ENCODE measurements at places on chromosomes 2 and 18.

DNA sequence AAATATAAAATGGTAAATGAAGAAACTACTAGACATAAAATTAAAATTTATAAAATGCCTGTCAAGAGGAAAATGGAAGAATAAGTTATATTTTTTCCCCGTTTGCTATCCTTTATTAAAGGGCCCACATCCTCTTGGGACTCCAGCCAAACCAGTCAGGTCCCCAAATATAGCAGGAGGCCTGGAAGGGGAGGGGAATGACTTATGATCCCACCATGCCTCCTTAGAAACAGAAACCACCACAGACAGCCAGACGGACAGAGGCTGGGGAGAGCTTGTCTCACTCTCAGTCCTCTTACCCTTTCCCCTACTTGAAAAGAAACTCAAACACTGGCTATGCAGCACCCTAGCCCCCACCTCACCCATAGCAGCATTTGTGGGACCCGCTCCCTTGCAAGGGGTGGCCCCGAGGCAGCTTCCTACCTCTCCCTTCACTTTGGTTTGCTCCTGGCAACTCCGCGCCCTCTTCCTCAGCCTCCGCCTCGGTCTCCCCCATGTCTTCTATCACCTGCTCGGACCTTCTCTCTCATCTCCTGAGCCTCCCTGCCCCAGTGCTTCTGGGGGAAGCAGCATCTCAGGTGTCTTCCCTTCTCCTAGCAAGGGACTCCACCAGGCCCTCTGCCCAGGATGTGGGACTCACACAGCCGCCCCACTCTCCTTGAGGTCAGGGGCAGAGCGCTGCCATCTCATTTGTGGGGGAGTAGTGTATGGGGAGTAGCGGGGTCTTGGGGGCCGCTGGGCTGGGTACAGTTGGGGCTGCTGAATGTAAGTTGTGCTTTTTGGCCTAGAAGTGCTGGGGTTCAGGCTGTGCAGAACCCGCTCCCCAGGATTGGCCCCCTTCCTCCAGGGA lies 37.4 kb upstream of the ANKRD62 start:
- no peak for DNase-seq

GRCh38 chr2:239601201-239601851 lies 200.5 kb upstream of the HDAC4 start:
- DNase-seq, result no peak

GRCh38 chr2:212136216-212136795 lies 402.3 kb downstream of the ERBB4 start:
- DNase-seq, result no peak

DNA sequence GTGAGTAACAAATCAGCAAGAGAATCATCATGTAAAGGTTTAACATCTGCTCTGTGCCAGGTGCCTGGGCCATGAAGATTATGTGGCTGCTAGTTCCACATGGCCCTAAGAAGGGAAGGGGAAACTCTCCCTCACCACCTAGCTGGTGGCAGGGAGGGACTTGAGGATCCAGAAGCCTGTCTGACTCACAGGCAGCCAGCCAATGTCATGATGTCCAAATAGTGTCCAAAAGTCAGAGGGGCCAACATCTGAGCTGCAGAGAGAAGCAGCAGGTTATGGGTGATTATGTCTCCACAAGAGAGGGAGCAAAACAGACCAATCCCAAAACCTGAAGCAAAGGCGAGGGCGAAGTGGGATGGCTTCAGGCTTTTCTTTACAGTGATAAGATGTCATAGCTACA lies 61.9 kb upstream of the SPP2 start:
- DNase-seq, result no peak

DNA sequence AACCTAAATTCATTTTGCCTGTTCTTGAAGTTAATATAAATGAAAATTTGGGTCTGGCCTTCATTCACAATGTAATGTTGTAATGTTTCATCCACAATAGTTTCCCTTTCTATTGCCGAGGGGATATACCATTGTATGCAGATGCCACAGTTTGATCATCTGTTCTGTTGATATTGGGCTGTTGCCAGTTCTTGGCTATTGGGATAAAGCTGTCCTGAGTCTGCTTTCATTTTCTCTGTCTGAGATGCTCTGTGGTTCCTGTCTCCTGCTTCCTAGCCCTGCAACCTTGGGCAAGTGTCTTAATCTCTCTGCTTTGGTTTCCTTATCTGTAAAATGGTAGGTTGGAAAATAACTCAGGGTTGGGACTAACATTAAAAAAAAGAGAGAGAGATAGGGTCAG lies 25.2 kb downstream of the B3GNT2 start:
- DNase-seq, result no peak

Data from CD4-positive, alpha-beta memory T cell (primary cell).